ENCODE measurements at places on chromosomes 11 and 22.

- no peak for DNase-seq
These were observed 10.4 kb downstream of the PDHX start for GRCh38 chr11:34926831-34927132.

GRCh38 chr22:27757928-27758525, 43.5 kb downstream of the MN1 start:
- no peak for DNase-seq

GRCh38 chr22:33451866-33452469, 393.8 kb upstream of the SYN3 start:
- DNase-seq = no peak

DNA sequence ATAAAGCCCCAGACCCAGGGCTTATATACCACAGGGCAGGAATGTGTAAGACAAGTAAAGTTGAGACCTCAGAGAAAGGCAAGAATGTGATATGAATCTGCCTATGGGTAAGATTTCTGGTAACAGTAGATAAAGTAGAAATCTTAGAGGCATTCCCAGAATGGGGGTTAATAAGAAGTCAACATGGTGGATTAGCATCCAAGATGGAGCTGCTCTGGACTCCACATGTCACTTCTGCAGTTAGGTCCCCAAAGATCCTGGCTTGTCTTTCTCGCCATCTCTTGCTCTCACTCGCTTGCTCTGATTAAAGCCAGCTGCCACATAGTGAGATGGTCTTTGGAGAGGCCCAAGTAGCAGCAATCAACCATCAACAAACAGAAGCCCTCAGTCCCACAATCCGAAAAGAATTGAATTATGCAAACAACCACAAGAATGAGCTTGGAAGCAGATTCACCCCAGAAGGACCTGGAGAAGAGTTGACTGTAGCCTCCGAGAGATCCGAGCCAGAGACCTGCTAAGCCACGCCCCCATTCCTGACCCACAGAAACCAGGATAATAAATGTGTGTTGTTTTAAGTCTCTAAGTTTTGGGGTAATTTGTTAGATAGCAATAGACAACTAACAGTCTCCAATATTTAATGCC, 5.4 kb upstream of the C11orf86 start:
- DNase-seq = no peak

- DNase-seq = no peak
These were observed 122.4 kb upstream of the HSD17B12 start for GRCh38 chr11:43558146-43558545.

GRCh38 chr11:78722786-78723185, 148.1 kb upstream of the NARS2 start:
- DNase-seq = no peak

DNA sequence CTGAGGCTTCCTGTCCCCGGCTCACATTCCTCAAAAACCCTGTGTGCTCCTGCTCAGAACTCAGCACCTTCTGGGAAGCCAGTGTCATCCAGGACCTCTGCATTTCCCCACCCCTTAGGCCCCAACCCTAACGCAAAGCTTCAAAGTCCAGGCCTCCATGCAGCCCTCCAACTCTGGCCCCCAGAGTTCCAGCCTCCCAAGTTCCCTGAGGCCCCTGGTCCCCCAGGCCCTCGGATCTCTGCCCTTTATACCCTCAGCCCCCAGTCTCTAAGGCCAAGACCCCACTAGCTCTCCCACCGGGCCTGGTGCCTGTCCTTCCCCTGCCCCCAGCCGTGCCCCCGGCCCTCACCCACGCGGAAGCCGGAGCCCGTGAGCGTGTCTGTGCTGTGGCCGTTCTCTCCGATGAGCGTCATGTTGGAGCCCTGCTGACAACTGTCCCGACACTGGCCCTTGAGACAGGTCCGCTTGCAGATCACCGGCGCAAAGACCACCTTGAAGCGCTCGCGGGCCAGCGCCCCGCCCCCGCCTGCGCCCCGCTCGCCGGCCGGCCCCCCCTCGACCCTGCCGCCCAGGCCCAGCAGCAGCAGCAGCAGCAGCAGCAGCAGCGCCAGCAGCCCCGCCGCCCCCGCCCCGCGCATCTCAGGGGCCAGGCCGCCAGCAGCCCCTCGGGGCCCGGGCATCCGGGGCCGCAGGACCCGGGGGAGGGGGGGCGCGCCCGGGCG, 718 bp downstream of the LTBP3 start:
- DNase-seq = no peak

DNA sequence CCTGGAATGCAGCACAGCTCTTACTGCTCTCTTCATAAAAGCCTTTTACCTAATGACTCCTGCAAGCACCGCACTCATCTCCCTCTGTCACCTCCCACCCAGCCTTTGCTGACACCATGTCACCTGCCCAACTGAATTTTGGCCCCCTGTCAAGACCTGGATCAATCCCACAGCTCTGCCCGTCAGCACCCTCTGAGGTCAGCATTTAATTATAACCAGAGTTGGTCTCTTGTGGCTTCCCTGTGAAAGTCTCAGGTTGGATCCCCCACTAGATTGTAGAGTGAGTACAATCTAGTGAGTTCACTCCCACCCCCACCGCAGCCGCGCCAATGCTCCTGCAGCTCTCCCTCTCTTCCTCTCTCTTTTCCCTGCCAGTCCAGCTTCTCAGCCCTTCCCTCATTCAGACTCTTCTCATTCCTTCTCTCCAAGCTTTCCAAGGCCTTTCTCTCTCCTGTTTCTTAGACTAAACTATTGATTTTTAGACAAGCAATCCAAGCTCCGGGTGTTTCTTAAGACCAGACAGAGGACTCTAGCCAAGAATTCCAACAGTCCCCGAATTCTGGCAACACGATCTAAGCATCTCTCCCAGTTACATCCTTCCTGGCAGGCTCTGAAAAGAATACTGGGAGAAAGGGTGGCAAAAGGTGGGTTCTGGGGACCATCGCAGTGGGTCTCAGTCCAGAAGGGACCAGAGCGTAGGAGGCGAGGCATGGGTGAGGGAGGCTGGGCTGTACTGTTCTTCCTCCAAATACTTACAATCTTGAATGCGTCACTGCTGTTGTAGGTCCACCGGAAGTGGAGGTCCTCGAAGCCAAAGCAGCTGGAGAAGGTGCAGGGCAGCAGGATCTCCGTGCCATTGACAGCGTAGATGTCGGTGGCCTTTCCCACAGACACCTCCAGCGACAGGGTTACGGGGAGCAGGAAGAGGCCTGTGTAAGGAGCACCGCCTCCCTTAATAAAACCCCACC, 8.0 kb downstream of the SCN4B start:
- DNase-seq = no peak

GRCh38 chr11:6542727-6543126, 45.6 kb downstream of the DNHD1 start:
- no peak for DNase-seq

- no peak for DNase-seq
These were observed 374.8 kb downstream of the DYNC2H1 start for GRCh38 chr11:103483996-103484395.

- no peak for DNase-seq
These were observed 61.0 kb downstream of the RPS6KA4 start for GRCh38 chr11:64419818-64420485.

- no peak for DNase-seq
These were observed 88.7 kb downstream of the TP53I11 start for GRCh38 chr11:44861849-44862557.

All from hippocampal formation (tissue), 2 donors.